ENCODE measurements at places on chromosomes 16 and 17. TPM values are rescaled to one million over a fixed set of nuclear protein-coding genes. Genes with fewer than 3 reads are reported as not detected.
A peak's percentile ranks its signal among the peaks of the same experiment; 100 is the strongest.

MYL11 gene
- 3.5 TPM for total RNA-seq

FADS6 gene
- 0.42 TPM for total RNA-seq

ARRB2 gene
- total RNA-seq: 52.6 TPM

CHST5 gene
- total RNA-seq: 0.24 TPM

SRSF2 gene
- total RNA-seq: 265 TPM

ENPP7 gene
- total RNA-seq: not detected

LHX1 gene
- 1.8 TPM for total RNA-seq

FAM20A gene
- 13.7 TPM for total RNA-seq

P2RX1 gene
- total RNA-seq: 0.60 TPM

- H3K27me3 ChIP-seq: no peaks in the 10 kb centered on the region
- no peak overlapping the region for H3K27ac ChIP-seq
- DNase-seq: no peak
- no peaks in the 10 kb centered on the region for H3K4me1 ChIP-seq
Measured at GRCh38 chr17:45993962-45994627, 5.0 kb upstream of the STH start.

DNA sequence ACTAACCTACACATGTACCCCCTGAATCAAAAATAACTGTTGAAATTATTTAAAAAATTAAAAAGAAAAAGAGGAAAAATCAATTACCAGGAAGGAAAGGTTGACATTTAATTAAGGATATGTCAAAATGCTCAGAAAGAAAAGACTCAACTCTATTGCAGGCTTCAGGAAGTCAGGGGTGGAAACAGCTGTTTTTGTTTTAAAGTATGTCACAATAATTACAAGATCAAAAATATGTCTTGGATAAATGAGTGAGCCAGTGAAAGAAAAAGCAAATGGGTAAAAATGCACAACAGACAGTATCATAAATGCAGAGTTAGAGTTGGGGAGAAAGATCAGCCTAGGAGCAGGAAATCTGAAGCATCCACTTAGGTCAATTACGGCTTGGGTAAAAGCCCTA is 146.0 kb downstream of the CDH11 start:
- peak overlapping the region; percentile 17 for H3K27ac ChIP-seq
- DNase-seq: no peak
- H3K36me3 ChIP-seq: no peaks in the 10 kb centered on the region
- H3K4me3 ChIP-seq: no peak overlapping the region

GRCh38 chr16:84379709-84380362 is 11.5 kb downstream of the ATP2C2 start:
- H3K27ac ChIP-seq: no peak overlapping the region
- peaks cover 1% of the 10 kb centered on the region for H3K36me3 ChIP-seq
- no peak overlapping the region for H3K4me3 ChIP-seq
- H3K27me3 ChIP-seq: peaks cover 6% of the 10 kb centered on the region

DNA sequence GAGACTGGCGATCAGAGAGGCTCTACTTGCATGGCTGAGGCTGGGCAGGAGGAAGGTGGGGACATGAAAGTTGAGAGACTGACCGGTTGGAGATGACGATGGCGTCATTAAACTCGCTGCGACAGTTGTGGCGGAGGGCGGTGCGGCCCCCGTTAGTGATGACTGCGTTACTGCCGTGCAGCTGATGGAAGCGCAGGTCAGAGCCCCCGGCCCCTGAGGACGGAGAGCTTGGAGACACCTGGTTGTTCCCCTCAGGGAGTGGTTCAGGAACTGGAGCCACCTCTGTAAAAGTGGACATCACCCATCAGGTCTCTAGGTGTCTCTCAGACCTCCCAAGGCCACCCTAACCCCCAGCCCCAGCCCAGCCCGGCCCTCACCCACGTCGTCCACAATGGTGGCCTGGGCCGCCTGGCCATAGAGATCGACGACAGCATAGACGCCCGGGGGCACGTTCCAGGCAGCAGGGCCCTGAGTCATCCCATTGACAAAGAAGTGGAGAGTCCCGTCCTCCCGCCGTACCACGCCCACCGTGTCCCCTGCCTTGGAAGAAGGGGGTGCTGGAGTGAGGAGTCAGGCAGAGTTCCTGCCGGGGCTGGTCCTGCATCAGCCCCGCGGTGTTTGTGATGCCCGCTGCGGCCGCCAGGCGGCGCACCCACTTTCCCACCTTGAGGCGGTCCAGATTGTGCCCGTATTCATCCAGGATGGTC is 5.3 kb downstream of the NEURL4 start:
- H3K4me1 ChIP-seq: peaks cover 11% of the 10 kb centered on the region
- no peak overlapping the region for H3K4me3 ChIP-seq
- DNase-seq: peak; percentile 69
- no peaks in the 10 kb centered on the region for H3K27me3 ChIP-seq
- H3K27ac ChIP-seq: no peak overlapping the region

GRCh38 chr17:65467156-65467555 is 94.3 kb downstream of the AXIN2 start:
- H3K27ac ChIP-seq: no peak overlapping the region
- H3K27me3 ChIP-seq: peaks cover 13% of the 10 kb centered on the region
- H3K36me3 ChIP-seq: no peaks in the 10 kb centered on the region

GRCh38 chr17:29760279-29761039 is 137.7 kb upstream of the CORO6 start:
- no peaks in the 10 kb centered on the region for H3K36me3 ChIP-seq
- peaks cover 12% of the 10 kb centered on the region for H3K4me1 ChIP-seq
- H3K27ac ChIP-seq: peak overlapping the region; percentile 88
- H3K4me3 ChIP-seq: peak overlapping the region; percentile 76
- H3K27me3 ChIP-seq: peaks cover 22% of the 10 kb centered on the region

- DNase-seq: no peak
- no peak overlapping the region for H3K27ac ChIP-seq
- H3K27me3 ChIP-seq: peaks cover 8% of the 10 kb centered on the region
Measured at GRCh38 chr16:11390573-11391495, 45.6 kb downstream of the RMI2 start.

GRCh38 chr17:12596961-12597360 is 68.7 kb upstream of the MYOCD start:
- peaks cover 20% of the 10 kb centered on the region for H3K4me1 ChIP-seq
- no peak for DNase-seq
- H3K4me3 ChIP-seq: no peak overlapping the region
- H3K27me3 ChIP-seq: no peaks in the 10 kb centered on the region

DNA sequence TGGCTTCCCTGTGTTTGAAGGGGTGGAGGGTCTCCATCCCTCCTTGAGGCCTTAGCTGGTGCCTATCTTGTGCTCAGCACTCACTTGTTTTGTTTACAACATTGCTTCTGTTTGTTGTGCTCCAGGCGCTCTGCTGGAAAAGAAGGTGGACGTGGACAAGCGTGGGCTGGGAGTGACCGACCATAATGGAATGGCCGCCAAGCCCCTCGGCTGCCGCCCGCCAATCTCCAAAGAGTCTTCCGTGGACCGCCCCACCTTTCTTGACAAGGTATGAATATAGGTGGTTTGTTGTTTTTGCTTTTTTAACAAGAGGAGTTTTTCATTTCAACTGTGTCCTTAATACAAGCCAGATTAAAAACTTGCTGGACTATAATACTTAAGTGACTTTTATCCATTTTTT is 53.5 kb downstream of the TMC6 start:
- H3K4me3 ChIP-seq: no peak overlapping the region
- DNase-seq: no peak
- no peaks in the 10 kb centered on the region for H3K27me3 ChIP-seq
- peaks cover 43% of the 10 kb centered on the region for H3K36me3 ChIP-seq
- peaks cover 3% of the 10 kb centered on the region for H3K4me1 ChIP-seq

DNA sequence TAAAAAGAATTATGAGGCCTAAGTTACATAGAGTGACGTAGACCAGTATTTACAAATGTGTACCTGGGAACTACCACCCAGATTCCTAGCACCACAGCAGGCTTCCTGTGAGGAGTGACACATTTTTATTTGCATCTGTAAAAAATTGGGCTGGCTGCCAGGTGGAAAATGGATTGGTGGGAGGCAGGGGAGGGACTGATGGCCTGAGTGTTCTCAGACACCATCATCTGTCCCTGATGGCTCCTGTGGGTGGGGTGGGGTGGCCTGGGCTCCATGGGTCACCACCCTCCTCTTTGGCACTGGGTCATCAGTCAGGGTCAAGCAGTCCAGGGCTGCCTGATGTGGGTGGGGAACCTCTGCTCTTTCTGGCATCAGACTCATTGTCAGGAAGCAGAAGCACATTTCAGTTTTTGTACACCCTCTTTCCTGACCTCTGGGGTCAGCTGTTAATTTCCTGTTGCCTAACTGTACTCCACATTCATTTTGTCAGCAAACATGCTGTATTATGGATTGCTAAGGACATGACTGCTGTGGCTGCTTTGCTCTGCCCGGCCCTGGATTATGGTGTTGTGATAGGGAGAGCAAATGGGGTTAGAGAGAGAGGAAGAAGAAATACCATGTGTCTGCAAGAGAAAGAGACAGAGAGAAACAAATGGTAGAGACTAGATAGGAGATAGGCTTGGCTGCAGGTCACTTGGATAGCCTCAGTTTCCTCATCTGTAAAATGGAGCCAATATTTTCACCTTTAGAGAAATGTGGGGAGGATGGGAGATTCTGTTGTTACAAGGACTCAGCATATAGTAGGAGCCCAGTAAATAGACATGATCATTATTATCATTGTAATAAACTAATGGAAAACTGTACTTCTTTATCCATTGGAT is 11.6 kb upstream of the MFAP4 start:
- peaks cover 6% of the 10 kb centered on the region for H3K27me3 ChIP-seq
- H3K36me3 ChIP-seq: no peaks in the 10 kb centered on the region
- no peak overlapping the region for H3K4me3 ChIP-seq
- DNase-seq: no peak
- H3K4me1 ChIP-seq: no peaks in the 10 kb centered on the region

- H3K36me3 ChIP-seq: peaks cover 1% of the 10 kb centered on the region
- H3K27ac ChIP-seq: no peak overlapping the region
- H3K27me3 ChIP-seq: peaks cover 11% of the 10 kb centered on the region
Measured at GRCh38 chr16:85491058-85491771, 121.9 kb upstream of the GSE1 start.

DNA sequence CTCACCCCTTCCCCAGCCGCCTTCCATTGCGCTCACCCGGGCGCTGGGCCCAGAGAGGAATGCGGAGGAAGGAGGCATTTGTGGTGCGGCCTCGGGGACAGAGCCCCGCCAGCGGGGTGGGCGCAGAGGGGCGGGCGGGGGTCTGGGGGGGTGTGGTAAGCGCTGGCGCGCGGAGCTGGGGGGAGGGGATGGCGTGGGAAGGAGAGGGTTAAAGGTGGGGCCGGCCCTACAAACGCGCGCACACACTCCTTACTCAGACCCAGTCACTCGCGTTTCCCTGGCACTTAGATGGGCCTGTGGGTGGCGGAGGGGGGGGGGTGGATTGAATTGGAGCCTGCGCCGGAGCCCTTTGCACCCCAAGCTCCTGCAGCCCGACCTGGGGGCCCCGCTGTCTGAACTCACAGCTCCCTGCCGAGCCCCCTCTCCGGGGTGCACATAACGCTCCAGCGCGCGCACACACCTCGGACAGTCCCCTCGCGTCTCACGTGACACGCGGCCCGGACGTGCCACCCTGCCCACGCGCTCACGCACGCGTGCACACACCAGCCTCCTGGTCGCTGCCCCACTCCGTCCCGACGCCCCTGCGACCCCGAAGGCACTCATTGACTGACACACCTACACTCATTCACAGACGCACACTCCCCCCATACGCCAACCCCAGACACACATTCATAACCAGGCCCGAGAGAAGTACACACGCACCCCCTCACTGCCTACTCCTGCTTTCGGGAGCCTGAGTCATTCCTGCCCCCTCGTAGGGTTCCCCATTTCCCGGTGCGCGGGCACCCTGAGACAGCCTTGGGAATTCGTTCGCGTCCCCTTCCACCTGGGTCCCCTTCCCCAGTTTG is 844 bp downstream of the TBKBP1 start:
- H3K36me3 ChIP-seq: peaks cover 4% of the 10 kb centered on the region
- H3K27ac ChIP-seq: peak overlapping the region; percentile 82
- H3K27me3 ChIP-seq: peaks cover 6% of the 10 kb centered on the region
- no peak for DNase-seq

- H3K36me3 ChIP-seq: peaks cover 11% of the 10 kb centered on the region
- peaks cover 13% of the 10 kb centered on the region for H3K27me3 ChIP-seq
- H3K4me3 ChIP-seq: no peak overlapping the region
Measured at GRCh38 chr17:68255731-68256538, 8.1 kb downstream of the AMZ2 start.

- no peak for DNase-seq
- peaks cover 39% of the 10 kb centered on the region for H3K27me3 ChIP-seq
- peak overlapping the region; percentile 68 for H3K4me3 ChIP-seq
- H3K4me1 ChIP-seq: peaks cover 6% of the 10 kb centered on the region
- H3K36me3 ChIP-seq: no peaks in the 10 kb centered on the region
Measured at GRCh38 chr16:88685156-88686061, 898 bp downstream of the SNAI3 start.

GRCh38 chr17:29038085-29038795 is 4.7 kb upstream of the PIPOX start:
- H3K36me3 ChIP-seq: peaks cover 2% of the 10 kb centered on the region
- no peak overlapping the region for H3K4me3 ChIP-seq
- DNase-seq: no peak
- H3K27me3 ChIP-seq: peaks cover 21% of the 10 kb centered on the region
- no peak overlapping the region for H3K27ac ChIP-seq

- no peaks in the 10 kb centered on the region for H3K36me3 ChIP-seq
- no peak for DNase-seq
- H3K4me1 ChIP-seq: peaks cover 11% of the 10 kb centered on the region
- peak overlapping the region; percentile 31 for H3K27ac ChIP-seq
- H3K4me3 ChIP-seq: peak overlapping the region; percentile 27
Measured at GRCh38 chr17:38613981-38614779, 8.4 kb upstream of the SRCIN1 start.

- no peak for DNase-seq
- H3K4me3 ChIP-seq: no peak overlapping the region
- no peak overlapping the region for H3K27ac ChIP-seq
- H3K4me1 ChIP-seq: no peaks in the 10 kb centered on the region
Measured at GRCh38 chr16:56199164-56199563, 7.9 kb downstream of the GNAO1 start.

DNA sequence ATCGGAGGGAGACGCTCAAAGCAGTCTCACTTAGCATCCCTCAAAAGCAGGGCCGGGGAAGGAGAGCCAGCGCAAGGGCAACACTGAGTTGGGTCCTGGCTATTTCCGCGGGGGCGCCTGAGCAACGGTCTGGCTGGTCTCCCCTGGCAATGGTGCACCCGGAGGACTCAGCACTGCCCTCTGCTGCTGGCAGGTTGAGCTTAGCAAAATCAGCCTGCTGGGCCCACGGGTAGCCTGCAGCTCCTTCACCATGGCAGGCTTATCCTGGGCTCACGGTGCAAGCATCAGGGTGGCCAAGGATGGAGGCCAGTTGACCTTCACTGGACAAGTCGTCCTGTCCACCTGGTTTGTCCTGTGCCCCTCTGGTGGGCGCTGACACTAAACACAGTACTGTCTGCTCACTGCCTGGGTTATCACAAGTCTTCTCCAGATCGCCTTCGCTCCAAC is 14.4 kb upstream of the ALDH3A1 start:
- H3K4me3 ChIP-seq: no peak overlapping the region
- peaks cover 31% of the 10 kb centered on the region for H3K27me3 ChIP-seq
- no peak overlapping the region for H3K27ac ChIP-seq
- H3K36me3 ChIP-seq: no peaks in the 10 kb centered on the region

- H3K4me3 ChIP-seq: no peak overlapping the region
- DNase-seq: no peak
- H3K4me1 ChIP-seq: no peaks in the 10 kb centered on the region
- no peaks in the 10 kb centered on the region for H3K36me3 ChIP-seq
- H3K27ac ChIP-seq: no peak overlapping the region
- H3K27me3 ChIP-seq: peaks cover 31% of the 10 kb centered on the region
Measured at GRCh38 chr16:89035669-89036570, 57.7 kb upstream of the ACSF3 start.

- no peaks in the 10 kb centered on the region for H3K4me1 ChIP-seq
- DNase-seq: peak; percentile 37
- H3K4me3 ChIP-seq: no peak overlapping the region
- no peak overlapping the region for H3K27ac ChIP-seq
- peaks cover 17% of the 10 kb centered on the region for H3K27me3 ChIP-seq
- H3K36me3 ChIP-seq: no peaks in the 10 kb centered on the region
Measured at GRCh38 chr17:27762527-27763305, 37.6 kb downstream of the NOS2 start.

Measured in progenitor cell of endocrine pancreas (in vitro differentiated cells).